ENCODE measurements at places on chromosomes 13 and 19.

GRCh38 chr19:850221-850978 is 1.7 kb upstream of the ELANE start:
- DNase-seq: peak; percentile 96

DNA sequence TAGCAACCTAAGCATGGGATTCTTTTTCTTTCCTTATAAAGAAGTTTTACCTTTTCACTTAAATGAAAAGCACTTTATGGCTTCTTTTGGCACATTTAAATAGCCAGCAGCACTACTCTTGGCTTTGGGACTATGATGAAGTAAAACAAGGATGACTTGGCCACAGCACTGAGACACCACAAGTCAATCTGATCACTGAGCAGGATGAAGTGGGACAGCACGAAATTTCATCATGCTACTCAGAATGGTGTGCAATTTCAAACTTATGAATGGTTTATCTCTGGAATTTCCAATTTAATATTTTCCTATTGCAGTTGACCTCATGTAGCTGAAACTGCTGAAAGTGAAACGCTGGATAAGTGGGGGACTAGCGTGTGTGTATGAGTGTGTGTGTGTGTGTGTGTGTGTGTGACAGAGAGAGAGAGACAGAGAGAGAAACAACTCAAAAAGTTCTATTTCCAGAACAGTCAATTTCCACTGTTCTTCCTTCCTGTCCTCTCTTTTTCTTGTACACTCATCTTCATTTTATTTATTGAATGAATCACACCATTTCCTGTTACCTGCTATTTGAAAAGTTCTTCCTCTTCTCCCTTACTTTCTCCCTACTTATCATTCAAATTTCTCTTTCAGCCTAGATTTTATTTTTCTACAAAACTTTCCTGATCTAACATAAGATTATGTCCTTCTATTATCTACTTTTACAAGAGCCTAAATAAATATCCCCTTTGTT is 414.2 kb upstream of the MIR17HG start:
- DNase-seq: no peak

DNA sequence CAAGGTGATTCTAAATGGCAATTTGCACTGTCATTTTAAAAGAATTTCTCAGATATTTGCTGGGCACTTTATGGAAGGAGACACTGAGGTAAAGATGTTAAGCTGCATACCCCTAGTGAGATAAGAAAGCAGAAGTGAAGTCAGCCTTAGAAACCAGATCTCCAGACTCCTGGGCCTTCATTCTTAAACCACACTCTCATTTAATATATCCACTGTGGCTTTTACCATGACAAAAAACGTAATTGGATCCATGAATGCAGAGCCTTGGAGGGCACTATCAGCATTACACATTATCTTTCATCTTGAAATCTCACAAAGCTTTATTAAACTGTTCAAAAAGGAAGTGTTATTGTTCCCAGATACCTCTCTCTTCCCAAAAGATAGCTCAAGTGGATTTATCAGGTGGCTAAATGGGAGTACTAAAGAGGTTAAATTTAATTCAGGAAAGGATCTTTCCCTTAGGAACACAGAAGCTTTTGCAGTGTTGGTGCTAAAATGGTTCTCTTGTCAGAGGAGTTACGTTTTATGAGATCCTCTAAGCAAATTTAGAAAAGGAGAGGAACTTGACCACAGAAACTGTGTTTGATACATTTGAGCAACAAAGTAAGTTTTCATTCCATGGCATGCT is 1060.4 kb downstream of the EFNB2 start:
- DNase-seq: no peak

DNA sequence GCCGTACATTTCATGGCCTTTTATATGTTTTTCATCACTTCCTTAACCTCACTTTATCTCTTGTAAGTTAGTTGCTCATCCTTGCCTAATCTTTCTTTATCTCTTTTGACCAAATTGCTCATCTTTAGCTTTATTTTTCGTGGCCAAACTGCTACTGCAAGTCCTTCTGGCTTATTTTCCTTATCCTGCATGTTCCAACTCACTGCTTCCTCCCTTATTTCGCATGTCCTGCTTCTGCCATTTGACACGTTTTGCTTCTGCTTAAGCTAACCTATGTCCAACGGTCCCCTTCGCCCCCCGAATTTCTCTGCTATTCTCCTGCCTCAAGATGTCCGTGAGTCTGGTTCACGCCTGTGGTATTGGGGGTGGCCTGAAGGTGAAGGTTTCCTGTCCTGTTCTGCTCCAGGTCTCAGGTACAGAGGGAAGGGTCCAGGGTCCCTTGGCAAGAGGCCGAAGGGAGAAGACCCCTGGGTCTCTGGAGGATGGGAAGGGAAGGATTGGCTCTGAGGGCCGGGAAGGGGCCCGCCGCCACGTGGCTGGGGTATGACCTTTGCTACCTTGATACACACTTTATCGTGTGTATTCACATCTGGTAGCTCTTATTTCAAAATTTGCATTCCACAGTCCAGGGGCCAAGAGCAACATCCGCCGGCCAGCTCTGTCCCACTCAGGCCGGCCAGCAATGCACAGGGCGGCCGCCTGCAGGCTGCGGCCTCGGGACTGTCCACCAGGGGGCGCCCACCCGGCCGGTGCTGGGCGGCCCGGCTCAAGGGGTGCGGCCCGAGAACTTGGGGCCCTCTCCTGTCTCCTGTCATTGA is 2.9 kb upstream of the C19orf85 start:
- DNase-seq: peak; percentile 86

GRCh38 chr19:39736088-39736487 is 1.7 kb downstream of the CLC start:
- DNase-seq: no peak

DNA sequence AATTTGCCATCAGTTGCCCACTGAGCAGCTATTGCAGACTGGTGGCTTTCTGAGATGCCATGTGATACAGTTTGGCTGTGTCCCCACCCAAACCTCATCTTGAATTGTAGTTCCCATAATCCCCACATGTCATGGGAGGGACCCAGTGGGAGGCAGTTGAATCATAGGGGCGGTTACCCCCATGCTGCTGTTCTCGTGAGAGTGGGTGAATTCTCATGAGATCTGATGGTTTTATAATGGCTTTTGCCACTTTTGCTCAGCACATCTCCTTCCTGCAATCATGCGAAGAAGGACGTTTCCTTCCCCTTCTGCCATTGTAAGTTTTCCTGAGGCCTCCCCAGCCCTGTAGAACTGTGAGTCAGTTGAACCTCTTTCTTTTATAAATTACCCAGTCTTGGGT is 34.8 kb upstream of the ANKRD10 start:
- DNase-seq: no peak

DNA sequence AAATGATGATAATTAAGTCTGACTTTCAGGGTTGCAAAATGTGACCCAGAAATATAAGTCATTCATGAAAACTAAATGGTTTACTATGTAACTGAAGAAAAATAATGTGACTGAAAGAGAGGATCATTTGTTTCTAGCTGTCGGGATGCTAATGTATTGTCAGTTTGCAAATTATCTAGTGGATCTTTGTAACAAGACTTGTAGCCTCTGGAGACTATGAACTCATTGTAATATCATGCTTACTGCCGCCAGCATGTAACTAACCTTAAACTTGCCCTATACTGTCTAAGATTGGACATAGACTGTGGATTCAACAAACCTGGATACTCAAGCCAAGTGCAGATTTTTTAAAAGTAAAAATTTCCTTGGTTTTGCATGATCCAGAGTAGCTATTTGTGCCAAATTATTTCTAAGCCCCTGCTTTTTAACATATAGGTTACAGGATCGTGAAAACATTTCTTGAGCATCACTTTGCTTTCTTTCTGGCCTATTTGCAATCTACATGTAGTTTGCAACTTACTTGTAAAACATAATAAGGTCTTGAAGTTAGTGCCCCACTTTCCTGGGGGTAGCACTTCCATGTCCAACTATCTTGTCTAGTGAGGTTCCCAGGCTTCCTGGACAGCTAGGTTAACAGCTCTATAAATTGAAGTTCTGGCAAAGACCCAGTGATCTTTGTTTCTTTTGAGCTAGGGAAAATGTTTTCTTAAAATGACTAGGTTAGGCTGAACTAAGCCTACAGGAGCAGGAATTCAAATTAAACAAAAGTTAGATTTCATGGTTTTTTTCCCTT is 3.3 kb upstream of the POSTN start:
- no peak for DNase-seq

GRCh38 chr19:2433854-2434253 is 6.5 kb upstream of the TIMM13 start:
- no peak for DNase-seq

GRCh38 chr19:10144361-10144760 is 24.7 kb upstream of the EIF3G start:
- no peak for DNase-seq

GRCh38 chr19:42455086-42455485 is 12.3 kb upstream of the CXCL17 start:
- DNase-seq: no peak

GRCh38 chr13:38430796-38431195 is 81.1 kb downstream of the UFM1 start:
- no peak for DNase-seq

All from Right ventricle myocardium superior (tissue), 1 donor.